ENCODE measurements at places on chromosomes 5 and 9.

DNA sequence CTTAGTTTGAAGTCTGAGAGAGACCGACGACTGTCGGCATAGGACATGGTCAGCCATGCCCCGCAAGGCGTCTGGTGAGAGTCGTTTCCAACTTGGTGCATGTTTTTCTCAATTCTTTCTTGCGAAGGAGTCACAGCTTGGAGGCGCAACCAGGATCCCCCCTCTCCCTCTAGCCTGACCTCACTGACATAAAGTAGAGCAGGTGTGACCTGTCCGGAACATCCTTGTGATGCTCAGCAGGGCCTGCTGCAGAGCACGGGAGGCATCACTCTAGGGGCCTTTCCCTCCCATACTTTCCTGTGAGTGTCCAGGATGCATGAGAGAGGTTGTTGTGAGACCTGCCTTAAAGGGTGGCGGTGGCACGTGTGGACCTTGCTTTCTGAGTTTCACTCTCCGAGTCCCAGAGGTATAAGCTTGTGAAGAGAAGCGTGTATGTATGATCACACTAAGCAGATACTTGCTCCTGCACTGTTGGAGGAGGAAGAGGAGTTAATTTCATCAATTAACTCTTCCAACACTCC lies 5.0 kb downstream of the TENT4A start:
- DNase-seq = no peak

GRCh38 chr9:134411440-134412297 lies 85.4 kb downstream of the RXRA start:
- DNase-seq = no peak

DNA sequence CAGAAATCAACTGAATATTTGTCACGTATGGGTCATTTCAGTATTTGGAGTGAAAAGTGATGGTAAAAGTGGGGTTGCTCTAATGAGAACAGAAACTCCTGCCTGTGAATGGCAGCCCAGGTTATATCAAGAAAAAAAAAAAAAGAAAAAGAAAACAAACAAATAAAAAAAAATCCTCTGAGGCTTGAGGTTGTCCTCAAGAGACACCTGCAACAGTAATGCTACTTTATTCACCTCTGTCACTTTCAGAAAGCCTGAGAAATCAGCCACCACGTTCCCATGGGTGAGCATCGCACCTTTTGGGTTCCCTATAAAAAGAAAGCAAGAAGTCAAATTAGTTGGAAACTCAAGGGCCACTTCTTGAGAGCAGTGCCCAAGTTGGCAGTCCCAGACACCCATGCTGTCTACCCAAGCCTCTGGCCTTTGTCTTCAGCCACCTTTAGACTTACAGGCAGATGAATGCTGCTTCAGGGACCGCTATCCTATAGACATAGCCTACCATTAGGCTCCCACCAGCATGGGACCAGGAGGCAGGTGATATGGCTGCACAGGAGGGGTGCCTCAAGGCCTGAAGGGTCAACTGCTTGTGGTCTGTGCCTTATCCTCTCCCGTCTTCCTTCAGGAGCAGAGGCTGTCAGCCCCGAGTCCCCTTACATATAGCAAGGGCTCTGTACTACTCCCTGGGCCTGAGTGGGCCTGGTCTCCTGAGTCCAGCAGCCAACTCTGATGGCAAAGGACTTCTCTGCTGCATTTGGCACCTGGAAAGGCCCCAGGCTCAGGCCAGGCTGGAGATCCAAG lies 31.1 kb upstream of the MEIKIN start:
- DNase-seq = no peak

DNA sequence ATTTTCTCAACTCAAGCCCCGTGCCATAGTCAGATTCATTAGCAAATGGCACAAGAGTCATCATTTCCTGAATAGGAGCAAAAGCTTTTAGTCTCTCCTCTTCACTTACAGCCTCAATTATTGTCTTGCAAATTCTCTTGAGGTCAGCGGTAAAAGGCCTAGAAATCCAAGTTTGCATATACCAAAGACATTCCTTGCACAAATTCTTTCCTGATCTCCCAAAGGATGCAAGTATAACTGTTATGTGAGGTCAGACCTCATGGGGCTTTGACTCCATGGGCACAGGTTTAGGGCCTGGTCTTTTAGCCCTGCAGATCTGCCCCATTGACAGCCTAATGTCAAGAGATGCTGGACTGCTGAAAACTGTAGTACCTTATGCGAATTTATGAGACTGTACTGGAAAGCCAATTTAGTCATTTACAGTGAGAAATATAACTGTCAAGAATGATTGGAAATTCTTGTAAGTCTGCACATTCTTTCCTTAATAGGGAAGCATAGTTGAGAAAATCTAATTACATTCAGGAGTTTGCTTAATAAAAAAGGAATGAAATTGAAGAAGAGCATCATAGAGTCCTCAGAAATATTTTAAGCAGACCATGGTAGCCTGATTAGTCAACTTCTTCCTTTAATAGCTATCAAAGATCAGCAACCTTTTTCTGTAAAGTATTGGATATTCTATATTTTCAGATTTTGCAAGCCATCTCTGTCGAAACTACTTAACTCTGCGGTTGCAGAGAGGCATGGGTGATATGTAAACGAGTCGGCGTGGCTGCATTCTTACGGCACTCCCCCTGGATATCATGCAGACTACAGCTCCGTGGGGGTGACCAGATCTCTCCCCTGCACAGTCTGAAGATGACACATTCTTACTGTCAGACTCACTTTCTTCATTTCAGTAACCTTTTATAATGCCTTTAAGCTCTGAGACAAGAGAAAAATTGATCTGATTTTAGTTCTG lies 45.2 kb downstream of the GCNT4 start:
- DNase-seq = peak; percentile 35

GRCh38 chr5:36152324-36153297 lies 700 bp downstream of the SKP2 start:
- DNase-seq = peak; percentile 17

DNA sequence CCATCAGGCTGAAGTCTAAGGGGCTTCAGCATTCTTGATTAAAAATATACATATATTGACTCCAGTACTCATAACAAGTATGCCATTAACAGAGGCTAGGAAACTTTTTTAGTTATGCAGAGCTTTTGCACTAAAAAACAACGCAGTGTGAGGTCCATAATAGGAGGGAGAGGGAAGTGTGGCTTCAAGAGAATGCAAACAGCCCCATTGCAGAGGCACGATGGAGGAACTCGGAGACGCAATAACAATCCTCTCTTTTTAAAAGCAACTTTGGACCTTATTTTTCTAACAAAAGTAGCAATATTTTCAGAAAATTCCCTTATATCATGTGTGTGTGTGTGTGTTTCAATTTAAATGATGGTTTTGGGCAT lies 150.0 kb upstream of the PTCH1 start:
- no peak for DNase-seq

GRCh38 chr5:106601620-106602019 lies 1069.1 kb downstream of the EFNA5 start:
- DNase-seq = no peak

- DNase-seq = no peak
Measured at GRCh38 chr5:78534148-78534904, 114.2 kb downstream of the LHFPL2 start.

- no peak for DNase-seq
Measured at GRCh38 chr9:131036529-131037334, 27.8 kb downstream of the LAMC3 start.

DNA sequence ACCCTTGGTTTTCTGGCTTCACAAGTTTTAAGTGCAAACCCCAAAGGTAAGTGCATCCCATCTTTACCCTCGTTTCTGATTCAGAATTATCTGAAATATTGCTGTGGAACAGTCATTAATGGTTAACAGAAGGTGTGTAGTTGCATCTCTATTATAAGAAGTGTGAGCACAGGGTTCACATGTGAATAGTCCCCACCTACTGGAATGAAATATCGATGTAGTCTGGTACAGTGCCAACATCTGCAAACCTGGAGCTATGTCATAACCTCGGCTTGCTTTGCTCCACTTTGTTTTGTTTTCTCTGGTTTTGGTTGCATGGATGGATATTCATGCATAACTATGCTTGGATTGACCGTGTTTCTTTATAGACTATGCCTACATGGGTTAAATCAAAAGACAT lies 12.6 kb downstream of the HTR4 start:
- DNase-seq = no peak

- no peak for DNase-seq
Measured at GRCh38 chr5:146521403-146522106, 5.6 kb upstream of the GPR151 start.

GRCh38 chr5:151139015-151139414 lies 18.6 kb downstream of the ANXA6 start:
- DNase-seq = no peak

- no peak for DNase-seq
Measured at GRCh38 chr5:65883461-65883860, 42.9 kb upstream of the ERBIN start.

DNA sequence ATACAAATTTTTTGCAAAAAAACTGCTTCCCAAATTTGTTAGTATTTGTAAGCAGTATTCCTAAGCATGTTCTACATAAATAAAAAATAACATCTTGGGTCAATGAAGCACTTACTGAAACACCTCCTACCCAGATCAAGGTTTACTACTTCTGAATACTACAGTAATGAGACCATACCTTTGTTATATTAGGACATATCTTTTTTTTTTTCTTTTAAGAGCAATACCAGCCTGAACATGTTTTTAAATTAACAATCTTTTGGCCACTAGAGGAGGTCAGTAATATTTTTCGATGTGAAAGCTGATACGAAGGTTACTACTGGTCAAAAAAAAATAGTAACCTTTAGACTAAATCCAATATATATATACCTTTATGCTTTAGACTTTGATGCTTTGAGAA lies 72.7 kb downstream of the CERT1 start:
- DNase-seq = no peak

- DNase-seq = peak; percentile 87
Measured at GRCh38 chr5:149938791-149939358, 5.7 kb downstream of the PDE6A start.

GRCh38 chr9:112783551-112783954 lies 33.0 kb downstream of the SNX30 start:
- no peak for DNase-seq

DNA sequence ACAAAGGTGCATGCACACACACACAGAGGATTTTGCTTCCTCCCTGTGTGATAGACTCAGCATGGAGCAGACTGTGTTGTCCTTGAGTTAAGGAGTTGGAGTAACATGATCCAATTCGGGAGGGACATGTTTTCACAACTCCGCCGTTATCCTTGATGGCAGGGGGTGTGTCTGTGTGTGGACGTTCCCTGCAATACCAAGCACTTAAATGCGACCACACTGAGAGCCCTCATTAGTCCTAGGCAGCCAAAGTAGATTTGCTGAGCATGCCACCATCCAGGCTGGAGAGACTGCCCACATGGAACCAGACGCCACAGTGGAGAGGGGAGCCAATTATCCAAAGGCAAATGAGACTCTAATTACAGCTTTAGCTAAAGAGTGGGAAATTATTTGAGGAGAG lies 140.1 kb downstream of the DOCK2 start:
- no peak for DNase-seq

DNA sequence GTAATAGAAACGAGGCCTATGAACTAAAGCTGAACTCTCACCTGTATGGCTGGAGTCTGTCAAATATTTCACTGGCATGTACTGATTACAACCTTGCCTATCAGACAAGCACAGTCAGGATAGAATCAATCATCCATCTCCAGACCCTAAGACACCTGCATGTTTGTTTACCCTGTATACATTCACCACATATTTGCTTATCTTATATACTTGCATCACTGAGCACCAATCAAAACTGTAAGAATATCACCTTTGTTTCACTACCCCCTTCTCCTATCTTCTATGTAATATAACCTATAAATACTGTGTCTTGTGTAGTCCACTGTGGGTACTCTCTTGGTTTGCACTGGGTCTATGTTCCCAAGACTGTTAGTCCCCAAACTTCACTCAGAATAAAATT lies 1085.7 kb downstream of the TAF11L14 start:
- DNase-seq = no peak

GRCh38 chr5:61626639-61627282 lies 294.7 kb downstream of the ZSWIM6 start:
- no peak for DNase-seq

DNA sequence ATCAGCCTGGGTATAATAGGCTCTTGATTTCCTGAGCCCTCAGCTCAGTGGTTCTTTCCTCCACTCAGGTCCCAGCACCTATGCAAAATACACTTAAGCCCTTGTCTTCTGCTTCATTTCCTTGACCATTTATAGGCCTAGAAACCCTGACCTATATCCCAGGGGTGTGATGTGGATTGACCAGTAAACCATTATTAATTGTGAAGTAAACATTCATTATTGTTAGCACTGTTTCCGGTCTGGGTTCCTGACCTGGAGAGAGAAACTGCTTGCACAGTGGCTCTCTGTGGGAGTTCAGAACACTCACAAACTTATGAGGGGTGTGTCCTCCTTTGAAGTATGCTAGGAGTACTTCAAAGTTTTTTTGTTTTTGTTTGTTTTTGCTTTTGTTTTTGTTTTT lies 19.6 kb upstream of the TOMM5 start:
- no peak for DNase-seq

DNA sequence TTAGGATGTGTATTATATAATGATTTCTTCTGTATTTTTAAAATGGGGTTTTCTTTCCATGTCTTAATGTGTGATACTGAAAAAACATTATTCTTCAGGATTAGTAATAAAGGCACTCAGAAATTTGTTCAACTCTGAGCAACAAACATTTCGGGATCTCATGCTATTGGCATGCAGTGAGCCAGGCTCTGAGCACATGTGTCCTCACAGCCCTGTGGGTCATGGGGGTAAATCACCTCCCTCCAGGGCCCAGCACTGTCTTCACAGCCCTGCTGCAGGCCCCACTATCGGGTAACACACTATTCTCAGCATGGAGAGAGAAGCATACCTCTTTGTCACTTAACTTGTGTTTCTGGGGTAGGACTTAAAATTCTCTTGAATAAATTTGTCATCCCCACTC lies 14.0 kb downstream of the TMEM174 start:
- DNase-seq = peak; percentile 56

DNA sequence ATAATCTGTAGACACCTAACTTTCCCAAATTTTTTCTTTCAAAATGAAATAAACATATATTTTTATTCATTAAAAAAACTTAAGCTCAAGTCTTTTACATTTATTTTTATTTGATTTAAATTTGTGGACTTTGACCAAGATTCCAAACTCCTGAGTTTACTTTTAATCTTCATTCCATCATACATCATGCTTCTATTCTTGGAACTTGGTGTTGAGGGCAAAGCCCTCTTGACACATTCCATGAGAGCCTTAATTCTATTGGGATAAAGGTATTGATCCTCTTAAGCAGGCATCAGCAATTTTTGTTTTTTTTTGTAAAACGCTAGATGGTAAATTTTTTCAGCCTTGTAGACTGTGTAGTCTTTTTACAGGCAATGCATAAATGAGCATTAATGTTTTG lies 53.6 kb downstream of the FBXO4 start:
- DNase-seq = peak; percentile 12
